ENCODE measurements at places on chromosomes 16 and 17.

DNA sequence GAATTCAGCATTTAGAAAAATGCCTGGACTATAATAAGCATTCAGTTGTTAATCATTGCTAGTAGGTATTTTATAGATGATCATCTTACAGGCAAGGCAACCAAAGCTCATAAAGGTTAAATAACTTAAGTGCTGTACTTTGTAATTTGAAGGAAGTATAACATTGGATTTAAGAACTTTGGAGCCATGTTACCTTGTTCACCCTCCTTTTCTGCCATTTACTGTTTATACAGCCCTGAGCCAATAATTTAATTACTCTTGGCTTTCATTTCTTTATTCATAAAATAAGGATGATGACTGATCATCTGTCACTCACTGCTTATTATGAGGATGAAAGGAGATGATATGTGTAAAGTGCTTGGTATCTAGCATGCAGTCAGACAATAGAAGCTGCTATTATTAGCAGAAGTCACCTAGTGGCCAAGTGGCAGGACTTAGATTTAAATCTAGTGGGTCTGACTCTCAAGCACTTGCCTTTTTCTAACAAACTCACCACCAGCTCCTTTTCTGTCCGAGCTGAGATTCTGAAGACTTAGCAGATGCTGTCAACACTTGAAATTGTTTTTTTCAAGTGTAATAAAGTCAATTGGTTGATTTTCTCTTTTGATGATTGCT lies 18.3 kb upstream of the DDX52 start:
- DNase-seq: no peak

DNA sequence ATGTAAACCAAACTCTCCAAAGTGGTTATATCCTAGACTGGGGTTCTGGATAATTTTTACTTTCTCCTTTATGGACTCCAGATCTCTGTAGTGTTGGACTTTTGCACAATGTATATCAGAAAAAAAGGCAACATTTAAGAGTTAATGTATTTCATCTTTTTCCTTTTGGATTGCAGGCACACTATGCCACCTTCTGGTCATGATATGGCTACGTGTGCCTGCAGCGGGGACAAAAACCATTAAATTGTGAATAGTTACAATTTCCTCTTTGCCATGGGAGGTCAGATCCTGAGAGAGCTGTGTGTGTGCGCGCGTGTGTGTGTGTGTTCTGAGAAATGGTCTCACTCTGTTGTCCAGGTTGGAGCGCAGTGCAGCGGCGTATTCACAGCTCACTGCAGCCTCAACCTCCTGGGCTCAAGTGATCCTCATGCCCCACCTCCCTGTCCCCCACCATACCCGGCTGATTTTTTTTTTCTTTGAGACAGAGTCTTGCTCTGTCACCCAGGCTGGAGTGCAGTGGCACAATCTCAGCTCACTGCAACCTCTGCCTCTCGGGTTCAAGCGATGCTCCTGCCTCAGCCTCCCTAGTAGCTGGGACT lies 4.3 kb upstream of the SGF29 start:
- DNase-seq: no peak

- DNase-seq: no peak
Observed at GRCh38 chr16:23132775-23133463, 16.3 kb downstream of the USP31 start.

DNA sequence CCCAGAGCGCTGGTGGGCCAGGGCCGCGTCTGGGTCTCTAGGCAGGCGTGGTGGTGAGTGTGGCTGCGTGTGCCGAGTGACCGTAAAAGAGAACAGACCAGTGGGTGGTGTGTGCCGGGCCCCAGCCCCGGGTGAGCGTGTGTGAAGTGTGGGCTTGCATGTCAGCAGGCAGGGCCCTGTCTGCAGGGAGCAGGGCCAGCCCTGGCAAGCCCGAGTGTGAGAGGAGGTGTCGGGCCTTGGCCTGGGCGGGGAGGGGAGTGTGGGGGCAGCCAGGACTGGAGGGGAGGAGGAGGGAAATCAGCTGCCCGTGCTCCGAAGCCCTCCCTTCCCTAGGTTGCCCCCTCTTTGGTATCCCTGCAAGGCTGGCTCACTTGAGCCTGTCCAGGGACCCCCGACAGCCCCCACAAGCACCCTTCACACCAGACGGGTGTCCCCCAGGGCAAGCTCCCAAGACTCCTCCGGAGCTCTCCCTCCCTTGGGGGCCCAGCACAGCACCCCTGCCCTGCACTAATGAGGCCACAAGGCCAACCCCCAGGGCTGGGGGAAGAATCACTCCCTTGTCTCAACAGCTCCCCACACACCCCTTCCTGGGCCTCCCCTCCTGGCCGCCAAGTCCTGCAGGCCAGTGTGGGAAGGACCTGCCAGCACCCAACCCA lies 1.9 kb downstream of the USH1G start:
- DNase-seq: no peak

- no peak for DNase-seq
Observed at GRCh38 chr17:75795820-75796607, 11.4 kb downstream of the UNK start.
